Renal cortical epithelial cell (primary cell): ENCODE measurements at places on chromosomes 2 and 18.

DNA sequence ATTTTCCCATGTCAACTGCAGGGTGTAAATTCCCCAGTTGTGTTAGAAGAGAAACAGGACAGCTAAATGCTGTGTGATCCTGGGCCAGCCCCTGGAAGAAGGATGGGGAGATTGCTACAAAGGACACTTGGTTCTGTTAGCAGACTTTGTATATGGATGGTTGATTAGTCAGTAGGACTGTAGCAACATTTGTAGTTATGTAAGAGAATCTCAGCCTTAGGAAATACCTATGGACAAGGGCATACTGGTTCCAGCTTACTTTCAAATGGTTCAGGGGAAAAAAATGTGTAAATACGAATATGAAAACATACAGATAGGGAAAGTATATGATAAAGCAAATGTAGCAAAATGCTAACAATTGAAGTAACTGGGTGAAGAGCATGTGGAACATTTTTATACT lies 47.6 kb downstream of the GNAL start:
- DNase-seq: no peak

GRCh38 chr2:27185331-27186026 lies 26.4 kb upstream of the ATRAID start:
- no peak for DNase-seq

DNA sequence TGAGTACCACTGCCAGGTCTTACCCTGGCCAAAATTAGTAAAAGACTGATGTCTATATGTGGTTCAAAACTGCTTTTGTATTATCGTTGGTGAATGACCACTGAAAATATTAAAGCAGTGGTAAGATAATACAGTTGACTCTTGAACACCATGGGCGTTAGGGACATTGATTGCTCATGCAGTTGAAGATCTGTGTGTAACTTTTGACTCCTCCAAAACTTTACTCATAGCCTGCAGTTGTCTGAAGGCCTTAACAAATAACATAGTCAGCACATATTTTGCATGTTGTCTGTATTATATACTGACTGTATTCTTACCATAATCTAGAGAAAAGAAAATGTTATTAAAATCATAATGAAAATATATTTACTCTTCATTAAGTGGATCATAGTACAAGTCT lies 5.8 kb upstream of the ANKRD12 start:
- DNase-seq: no peak

DNA sequence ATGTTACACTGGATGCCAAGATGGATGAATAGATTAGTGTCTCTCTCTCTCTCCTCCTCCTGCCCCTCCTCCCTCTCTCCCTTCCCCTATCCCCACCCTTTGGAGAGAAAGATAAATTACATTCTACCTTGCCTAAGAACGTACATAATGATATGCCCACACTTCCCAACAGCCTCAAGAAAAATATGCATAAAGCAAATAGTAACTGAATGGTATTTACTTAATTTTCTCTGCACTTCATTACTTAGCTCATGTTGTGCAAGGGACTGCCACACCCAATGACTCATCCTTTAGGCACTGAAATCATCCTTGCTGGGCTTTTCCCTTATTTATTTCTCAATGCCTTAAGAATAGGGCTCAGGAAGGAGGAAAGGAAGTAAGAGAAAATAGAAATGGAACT lies 137.3 kb upstream of the PID1 start:
- peak; percentile 99 for DNase-seq

DNA sequence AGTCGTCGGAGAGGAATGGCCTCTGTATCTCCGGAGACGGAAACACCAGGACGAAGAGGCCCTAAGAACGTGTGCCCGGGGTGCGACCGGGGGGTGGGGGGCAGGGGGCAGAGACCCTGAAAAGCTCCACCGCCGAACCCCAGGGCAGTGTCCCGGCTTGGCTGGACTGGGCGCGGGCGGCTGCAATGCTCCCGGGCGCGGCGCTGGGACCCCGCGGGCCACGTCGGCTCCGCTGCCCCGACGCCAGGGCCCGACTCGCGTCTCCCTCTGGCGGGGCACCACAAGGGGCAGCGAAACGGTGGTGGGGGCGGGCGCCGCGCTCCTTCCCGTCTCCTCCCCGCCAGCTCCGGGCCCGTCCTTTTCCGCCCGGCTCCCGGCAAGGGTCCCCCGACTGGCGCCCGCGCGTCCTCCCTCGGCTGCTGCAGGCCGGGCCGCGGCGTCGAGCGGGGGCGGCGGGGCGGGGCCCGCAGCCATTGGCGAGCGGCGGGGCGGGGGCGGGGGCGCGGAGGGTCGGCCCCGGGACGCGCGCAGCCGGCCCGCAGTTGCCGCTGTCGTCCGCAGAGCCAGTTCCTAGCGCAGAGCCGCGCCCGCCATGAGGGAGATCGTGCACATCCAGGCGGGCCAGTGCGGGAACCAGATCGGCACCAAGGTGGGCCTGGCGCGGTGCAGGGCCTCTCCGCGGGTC lies at the start of gene TUBB6:
TUBB6 (plus strand) TSS at position 541 of the 685 bp plus-strand sequence; CDS start at position 593, 52 bp downstream.
- no peak for DNase-seq

GRCh38 chr18:54690198-54690597 lies 99.2 kb downstream of the DYNAP start:
- no peak for DNase-seq
